ENCODE measurements at places on chromosomes 11 and 22.

- DNase-seq, result no peak
These were observed 438.0 kb downstream of the TBC1D22A start for GRCh38 chr22:47200273-47201051.

DNA sequence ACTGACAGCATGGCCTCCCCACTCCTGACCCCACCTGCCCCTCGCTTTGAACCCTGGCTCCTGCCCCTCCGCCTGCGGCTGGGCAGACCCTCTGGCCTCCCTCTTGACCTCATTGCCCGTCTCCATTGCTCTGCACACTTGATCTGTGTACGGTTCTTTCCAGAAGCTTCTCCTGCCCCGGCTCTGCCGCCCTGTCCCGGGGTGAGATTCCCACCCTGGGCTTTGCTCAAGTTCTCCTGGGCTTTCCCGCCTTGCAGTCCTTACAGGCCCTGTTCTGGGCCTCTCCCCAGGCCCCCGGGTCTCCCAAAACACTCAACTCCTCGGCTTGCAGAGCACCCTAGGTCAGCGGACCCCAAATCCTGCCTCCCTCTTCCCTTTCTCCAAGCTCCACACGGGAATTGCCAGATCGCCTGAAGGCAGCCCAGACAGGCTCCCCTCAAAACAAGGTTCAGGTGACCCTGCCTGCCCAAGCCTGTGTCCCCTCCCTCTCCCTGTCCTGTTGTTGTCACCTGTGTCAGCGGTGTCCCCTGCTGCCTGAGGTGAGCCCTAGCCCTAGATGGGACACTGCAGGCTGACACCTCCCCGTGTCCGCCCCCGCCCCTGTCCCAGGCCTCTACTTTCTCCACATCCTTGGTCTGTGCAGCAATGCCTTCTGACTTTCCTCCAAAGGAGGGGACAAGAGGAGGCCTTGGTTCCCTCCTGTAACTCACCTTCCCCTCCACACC, 1.5 kb downstream of the GAL start:
- DNase-seq, result no peak

DNA sequence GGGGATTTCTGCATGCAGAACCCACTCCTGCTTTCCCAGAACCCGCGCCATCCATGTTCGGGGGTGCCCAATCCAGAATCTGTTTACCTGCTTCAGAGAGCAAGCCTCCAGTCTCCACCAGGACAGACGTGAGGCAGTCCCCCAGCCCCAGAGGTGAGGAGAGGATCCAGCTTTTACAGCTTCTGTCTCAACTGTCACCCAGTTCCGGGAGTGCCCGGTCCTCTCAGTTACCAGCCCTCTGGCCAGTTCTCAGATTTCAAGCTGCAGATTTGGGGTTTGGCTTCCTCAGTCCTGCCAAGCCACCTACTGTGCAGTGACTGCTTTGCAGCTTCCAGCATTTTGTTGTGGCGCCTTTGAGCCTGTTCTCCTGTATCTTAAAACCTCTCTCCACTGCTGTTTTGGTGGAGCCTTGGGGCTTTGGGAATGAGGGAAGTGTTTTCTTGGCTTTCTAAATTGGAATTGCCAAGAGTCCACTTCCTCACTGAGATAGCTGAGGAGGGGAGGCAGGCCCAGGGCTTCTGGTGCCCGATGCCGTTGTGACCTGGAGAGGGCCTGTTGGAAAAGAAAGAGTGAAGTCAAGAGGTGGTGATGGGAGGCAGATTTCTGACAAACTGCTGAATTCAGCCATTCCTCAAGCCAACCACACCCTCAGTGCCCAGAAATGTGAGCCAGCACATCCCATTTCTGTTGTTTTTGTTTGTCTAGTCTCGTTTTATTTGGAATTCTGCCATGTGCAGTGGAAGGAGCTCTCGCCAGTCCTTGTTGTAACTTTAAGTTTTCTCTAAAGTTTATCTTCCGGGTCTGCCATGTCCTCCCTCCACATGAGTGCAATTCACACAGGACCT, 513.4 kb downstream of the TBC1D22A start:
- peak; percentile 29 for DNase-seq

GRCh38 chr11:95150956-95151684, 61.5 kb downstream of the ENDOD1 start:
- peak; percentile 90 for DNase-seq

GRCh38 chr11:62601122-62601371, 618 bp downstream of the MTA2 start:
- peak; percentile 36 for DNase-seq

GRCh38 chr11:20129665-20130064, 30.6 kb downstream of the DBX1 start:
- DNase-seq, result no peak

DNA sequence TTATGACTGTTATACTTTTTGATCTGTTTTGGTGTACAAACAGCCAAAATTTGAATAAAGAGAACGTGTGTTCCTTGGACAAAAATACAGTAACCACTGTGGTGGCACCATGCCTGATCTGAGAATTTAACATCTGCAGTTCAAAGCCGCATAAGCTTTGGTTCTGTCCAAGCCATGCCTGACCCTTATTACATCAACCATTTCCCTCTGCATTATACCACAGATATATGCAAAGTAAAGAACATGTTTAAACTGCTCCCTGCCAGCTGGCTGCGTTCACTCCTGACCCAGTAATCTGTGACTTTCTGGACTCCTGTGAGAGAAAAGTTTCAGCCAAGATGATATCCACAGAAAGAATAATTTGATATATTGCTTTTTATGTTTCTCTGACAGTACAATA, 890.5 kb upstream of the ANO3 start:
- DNase-seq, result no peak

DNA sequence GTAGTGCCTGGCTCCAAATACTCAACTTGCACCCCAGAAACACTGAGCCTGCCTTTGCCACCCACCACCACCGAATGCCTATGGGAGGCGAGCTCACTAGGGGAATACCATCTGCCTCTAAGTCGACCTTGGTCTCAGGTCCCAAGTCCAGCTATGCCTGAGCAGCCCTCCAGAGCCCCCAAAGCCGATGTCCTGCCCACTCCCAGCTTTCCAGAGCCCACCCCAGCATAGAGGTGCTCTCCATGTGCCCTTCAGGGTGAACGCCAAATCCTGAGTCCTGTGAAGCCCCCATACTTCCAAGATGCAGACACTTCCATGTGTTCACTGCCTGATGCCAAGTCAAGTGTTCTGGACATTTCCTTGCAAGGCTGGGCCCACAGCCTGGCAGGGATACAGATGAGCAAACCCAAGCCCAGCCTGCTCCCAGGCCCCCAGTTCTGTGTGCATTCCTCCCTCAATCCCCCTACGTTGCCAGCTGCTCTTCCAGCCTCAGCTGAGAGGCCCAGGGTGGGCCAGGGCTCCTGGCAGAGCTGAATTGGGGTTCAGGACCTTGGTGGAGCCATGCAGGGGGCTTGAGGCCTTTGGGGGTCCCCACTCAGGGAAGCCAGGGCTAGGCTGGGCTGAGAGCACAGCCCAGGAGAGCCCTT, 2.6 kb upstream of the KMT5B start:
- DNase-seq, result no peak

DNA sequence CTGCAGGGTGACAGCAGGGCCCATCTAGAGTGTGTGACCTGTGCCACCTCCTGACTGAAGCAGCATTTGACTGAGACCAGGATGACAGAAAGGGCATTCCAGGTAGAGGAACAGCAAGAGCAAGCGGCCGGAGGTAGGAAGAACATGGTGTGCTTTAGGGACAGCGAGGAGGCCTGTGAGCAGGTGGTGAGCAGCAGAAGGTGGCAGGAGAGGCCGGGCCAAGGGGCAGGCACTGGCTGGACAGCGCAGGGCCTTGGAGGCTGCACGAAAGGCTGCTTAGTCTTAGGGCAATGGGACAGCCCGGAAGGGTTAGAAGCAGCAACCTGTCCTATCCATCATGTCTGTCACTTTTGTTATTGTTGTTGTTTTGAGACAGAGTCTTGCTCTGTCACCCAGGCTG, 17.6 kb upstream of the LRRC32 start:
- DNase-seq, result no peak

- peak; percentile 31 for DNase-seq
These were observed at the start of gene SCUBE1 for GRCh38 chr22:43343262-43343669. TSS of gene SCUBE1 (minus strand) at chr22:43343372. CDS start at chr22:43343261, 111 bp downstream.
